ENCODE measurements at places on chromosomes 7 and 10. TPM values are rescaled to one million over a fixed set of nuclear protein-coding genes. Genes with fewer than 3 reads are reported as not detected.

CALML3 gene
- not detected for total RNA-seq

ABCC2 gene
- total RNA-seq = 3.1 TPM

OPN4 gene
- total RNA-seq = not detected

GPR15LG gene
- 1.3 TPM for total RNA-seq

ZCCHC24 gene
- 48.8 TPM for total RNA-seq

ITGA8 gene
- 2.9 TPM for total RNA-seq

CPVL gene
- total RNA-seq = 11.4 TPM

EBF3 gene
- total RNA-seq = 28.0 TPM

AKR1C8 gene
- total RNA-seq = not detected

KCNMA1 gene
- 13.6 TPM for total RNA-seq

DYNC1I1 gene
- 6.6 TPM for total RNA-seq

DMBT1 gene
- total RNA-seq = not detected
